ENCODE measurements at places on chromosomes 6 and 20.

DNA sequence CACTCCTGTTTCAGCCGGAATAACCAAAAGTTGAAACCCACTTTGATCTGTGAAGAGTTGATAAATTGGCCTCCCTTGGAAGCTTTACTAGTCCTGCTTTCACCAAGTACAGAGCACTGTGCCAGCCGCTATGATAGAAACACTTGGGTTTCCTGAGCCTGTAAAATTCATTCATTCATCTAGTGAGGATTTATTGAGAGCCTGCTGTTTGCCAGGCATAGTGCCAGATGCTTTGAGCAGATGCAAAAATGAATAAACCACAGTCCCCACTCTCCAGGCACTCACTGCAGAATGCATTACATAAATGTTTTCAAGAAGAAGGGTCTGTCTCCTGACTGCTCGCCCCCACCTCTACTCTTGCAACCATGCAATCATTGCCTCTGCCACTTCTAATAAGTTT is 25.3 kb upstream of the TMEM217 start:
- no peak for DNase-seq

DNA sequence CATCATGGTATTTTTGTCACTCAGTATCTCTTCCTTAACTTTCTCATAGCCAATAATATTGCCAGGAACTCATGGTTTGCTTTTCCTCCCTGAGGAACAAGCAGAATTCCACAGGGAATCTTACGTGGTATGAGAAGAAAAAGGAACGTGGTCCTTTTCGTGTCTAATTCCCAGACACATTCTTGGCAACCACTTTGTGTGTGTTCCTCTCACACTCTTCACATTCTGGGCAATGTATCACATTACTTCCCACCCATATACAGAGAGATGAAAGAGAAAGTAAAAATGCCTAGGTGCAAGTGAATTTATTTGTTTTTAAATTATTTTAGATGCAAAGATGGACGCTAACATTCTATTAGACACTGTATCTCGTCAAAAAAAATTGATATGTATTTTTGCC is 102.7 kb downstream of the PTPRK start:
- no peak for DNase-seq

DNA sequence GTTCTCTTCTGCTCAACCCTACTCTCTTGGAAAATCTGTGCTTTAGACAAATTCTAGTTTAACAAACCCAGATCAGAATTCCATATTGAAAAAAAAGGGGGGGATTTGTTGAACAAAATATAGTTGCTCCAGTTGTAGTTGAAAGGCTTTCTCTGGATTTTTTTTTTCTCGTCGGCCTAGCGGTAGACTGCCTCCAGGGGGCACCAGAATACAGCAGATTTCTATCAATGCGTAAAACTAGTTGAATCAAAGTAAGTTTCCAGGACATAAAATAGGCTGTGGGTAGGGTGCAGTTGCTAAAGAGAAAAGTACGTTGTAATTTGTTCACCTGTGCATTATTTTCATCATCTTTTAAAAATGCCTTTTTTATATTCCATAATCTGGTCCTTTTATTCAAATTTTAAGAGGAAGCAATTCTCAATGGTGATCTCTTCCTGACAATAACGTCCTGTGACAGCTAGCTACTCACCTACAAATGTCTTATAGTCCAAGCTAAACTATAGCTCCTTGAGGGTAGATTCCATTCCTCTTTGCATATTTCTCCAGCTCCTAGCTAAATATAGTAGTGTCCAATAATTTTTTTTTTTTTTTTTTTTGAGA is 105.4 kb downstream of the PERP start:
- no peak for DNase-seq

GRCh38 chr6:65410309-65410708 is 296.7 kb downstream of the EYS start:
- no peak for DNase-seq

DNA sequence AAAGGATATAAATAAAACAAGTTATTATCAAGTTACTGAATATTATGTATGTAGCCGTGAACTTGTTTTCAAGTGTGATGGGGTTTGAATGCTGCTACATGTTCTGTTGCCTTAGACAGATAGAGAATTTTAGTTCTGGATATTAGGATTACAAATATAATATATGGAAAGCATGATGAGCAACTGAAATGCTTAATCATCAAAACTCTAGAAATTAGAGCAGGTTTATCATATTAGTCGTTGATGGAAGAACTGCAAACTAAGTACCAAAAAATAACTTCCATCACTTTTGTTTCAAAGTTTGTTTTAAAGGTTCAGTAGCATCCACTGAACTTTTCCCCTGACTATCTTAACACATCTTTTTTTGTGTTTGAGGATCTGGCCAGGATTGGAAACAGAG is 49.1 kb upstream of the CCN2 start:
- DNase-seq, result no peak

- DNase-seq, result no peak
Measured at GRCh38 chr6:162864911-162865310, 137.1 kb downstream of the PACRG start.

DNA sequence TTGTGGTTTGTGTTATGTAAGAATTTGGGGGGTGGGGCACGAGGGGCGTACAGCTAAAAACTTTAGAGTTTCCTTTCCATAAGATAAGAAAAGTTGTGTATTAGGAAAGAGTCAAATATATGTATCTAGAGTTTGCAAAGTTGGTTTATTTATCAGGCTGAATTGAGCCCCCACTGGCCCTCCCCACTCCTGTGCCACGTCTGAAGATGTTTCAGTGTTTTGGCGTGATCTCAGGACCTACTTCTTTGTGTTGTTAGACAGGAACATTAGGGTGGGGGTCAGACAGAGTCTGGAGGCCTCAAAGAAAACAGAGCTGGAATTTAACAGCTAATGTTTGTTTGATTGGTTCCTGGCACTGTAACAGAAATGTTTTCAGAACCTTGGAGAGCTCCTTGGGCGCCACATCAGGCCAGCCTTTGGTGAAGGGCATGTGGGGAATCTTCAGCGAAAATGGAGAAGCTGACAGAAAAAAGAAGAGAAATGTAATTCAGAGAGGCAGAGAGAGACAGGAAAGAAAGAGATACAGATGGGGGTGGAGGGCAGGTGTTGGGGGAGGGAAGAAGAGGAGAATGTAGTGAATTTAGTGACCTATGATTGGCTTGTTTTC is 674 bp downstream of the NRSN1 start:
- no peak for DNase-seq

DNA sequence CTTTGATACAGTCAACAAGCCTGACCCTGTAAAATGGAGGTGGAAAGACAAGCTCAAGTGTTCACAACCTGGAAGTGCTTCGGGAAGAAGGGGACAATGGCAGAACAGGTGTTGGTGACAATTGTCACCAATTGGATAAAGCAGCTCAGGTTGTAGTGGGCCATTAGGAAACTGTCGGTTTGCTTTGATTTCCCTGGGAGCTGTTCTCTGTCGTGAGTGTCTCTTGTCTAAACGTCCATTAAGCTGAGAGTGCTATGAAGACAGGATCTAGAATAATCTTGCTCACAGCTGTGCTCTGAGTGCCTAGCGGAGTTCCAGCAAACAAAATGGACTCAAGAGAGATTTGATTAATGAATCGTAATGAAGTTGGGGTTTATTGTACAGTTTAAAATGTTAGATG is 15.0 kb downstream of the CCR6 start:
- no peak for DNase-seq

DNA sequence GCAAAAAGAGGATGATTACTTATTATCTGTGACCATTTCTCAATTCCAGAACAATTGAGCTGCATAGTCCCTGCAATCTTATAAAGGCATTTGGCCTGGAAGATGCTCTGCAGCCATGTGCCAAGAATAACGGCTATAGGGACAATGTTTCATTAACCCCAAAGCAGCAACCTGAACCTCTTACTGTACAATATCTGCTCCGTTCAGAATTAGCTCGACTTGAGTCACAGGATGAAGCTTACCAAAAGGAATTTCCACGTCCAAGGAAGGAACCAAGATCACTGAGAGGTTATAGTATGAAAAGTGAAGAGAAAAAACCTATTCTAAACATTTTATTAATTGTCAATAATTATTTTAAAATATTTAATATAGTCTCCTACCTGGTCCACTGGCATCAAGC is 167.3 kb upstream of the GMDS start:
- no peak for DNase-seq

DNA sequence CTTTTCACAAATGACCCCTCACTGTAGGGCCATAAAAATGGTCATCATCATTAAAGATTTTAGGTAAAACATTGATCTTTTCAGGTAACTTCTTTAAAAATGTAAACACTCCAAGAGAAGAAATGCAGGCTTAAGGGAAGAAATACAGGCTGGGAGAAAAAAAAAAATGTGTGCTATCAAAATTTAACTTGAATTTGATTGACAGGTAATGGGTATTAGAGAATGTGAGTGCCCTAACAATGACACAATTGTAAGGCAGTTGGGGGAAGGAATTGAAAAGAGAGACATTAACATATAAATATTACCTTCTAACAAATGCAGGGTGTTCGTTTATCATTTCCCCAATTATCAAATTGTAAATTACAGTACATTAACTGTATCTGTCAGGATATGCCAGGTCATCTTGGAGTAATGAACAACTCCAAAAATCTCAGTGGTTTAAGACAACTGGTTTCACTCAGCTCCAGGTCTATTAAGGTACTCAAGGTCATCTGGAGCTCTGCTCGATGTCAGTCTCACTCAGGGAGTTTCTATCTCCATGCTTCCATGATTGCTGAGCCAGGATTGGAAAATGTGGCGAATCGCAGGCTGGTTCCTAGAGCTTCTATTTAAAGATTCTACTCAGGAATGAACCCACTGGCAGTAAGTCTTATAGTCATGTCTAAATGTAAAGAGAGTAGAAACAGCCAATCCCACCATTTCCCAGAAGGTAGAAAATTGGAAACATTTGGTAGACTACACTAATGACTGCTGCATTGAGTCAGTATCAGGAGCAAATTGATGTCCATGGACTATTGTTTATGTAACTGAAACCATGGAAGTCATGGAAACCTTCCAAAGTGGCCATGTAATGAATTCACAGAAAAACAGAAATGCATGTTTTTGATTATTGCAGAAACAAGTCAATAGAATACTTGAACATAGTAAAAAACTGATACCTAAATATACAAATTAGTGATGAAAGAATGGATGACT is 55.6 kb downstream of the FRK start:
- DNase-seq, result no peak

GRCh38 chr20:24131281-24131680 is 142.7 kb upstream of the GGTLC1 start:
- DNase-seq, result no peak

- DNase-seq, result no peak
Measured at GRCh38 chr6:3577517-3577916, 120.7 kb upstream of the SLC22A23 start.

DNA sequence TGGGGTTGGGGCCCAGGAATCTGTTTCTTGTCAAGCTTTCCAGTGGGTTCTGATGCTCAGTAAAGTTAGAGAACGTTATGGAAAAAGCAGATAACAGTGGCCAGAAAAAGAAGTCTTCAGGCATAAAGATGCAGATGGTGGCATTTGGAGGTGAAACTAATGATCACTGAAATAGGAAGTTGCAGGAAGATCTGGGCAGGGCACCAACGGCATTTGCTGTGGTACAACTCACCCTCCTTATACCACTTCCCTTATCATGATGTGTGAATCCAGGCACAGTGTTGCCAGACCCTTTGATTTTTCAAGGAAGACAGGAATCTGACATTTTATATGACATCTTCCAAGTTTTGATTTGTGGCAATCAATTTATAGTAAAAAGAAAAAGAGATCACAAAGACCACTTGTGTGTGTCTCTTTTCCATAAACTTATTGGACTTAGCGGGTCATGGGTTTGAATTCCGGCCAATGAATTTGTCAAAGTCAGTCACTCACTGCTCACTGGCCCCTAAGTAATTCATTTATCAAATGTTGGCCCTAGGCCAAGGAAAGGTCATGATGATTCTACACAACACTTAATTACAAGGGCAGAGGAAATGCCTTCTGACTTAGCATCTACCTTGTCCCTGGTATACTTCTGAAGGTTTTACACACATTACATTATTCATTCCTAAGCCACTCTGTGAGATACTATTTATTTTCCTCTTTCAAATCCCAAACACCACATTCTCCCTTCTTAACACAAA is 37.6 kb downstream of the LAMP5 start:
- DNase-seq, result no peak

- DNase-seq, result no peak
Measured at GRCh38 chr20:50369225-50370035, 140.8 kb upstream of the PTPN1 start.

DNA sequence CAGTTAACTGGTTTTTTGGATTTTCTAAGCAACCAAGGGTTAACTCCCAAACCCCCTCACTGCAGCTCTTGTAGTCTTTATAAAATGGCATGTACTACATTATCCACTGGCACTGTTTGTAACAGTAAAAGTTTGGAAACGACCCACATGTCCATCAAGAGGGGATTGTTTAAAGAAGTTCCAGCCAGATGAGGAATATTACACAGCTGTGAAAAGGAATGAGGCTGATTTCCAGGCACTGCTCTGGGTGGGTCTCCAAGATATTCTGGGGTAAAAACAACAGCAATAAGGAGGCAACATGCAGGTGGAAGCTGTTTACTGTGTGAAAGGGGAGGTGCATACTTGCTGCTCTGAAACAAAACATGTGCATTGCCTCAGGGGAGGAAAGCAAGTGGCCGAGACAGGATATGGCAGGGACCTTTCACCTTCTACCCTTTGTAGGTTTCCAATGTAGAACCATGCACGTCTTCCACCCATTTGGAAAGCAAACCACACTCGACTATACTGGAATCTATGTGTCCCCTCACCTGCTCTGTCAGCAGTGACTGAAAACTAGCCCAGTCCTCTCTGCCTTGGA is 51.9 kb downstream of the GRM4 start:
- DNase-seq, result no peak

DNA sequence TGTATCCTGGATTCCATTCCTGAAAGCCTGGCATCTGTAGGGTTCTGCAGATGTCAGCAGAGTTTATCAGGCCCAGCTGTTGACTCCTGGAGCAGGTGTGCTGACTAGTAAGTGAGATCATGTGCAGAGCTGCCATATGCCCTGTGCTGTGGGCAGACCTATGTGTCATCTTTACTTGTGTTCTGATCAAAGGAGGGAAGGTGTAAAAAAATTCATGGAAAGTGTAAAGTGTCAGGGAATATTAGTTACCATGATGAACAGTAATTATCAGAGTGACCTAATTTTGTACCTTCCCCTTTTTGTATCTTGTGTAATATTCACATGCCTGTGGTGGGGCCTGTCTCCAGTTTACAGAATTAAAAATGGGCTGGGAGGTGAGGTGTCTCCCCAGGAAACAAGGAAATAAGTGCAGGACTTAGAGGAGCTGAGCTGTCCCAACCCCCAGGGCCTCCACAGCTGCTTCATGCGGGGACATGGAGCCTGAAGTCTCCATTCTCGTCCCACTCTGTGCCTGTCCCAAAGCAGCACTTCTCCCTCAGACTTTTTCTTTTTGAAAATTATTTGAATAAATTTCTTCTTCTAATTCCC is 148.2 kb upstream of the GGTLC1 start:
- no peak for DNase-seq

GRCh38 chr20:19009081-19009688 is 195.6 kb downstream of the SCP2D1 start:
- DNase-seq, result no peak

Data from D721Med (cell line).